ENCODE measurements at places on chromosomes 2 and 18.

DNA sequence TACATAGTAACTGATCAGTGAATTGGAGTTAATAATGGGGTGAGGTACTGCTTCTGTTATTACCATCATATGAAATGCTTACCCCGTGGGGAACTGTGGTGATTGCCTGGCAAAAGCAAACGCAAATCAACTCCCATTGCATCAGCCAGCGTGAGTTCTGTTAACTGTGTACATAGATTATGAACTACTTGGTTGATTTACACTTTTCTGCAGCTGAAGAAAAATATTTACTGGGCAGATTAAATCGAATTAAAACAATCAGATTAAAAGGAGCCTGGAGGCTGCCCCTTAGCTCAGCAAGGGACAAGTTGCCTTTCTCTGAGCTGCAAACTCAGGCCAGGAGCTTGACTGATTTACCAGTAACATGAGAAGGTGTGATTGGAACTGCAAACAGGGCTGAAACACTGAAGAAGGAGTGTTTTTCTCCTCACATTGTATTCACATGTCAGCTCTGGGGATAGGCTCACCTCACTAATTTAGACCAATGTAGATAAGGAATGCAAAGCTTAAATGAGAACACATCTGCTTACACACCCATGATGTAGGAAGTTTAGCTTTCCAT lies 220.1 kb downstream of the OSR1 start:
- DNase-seq = no peak

DNA sequence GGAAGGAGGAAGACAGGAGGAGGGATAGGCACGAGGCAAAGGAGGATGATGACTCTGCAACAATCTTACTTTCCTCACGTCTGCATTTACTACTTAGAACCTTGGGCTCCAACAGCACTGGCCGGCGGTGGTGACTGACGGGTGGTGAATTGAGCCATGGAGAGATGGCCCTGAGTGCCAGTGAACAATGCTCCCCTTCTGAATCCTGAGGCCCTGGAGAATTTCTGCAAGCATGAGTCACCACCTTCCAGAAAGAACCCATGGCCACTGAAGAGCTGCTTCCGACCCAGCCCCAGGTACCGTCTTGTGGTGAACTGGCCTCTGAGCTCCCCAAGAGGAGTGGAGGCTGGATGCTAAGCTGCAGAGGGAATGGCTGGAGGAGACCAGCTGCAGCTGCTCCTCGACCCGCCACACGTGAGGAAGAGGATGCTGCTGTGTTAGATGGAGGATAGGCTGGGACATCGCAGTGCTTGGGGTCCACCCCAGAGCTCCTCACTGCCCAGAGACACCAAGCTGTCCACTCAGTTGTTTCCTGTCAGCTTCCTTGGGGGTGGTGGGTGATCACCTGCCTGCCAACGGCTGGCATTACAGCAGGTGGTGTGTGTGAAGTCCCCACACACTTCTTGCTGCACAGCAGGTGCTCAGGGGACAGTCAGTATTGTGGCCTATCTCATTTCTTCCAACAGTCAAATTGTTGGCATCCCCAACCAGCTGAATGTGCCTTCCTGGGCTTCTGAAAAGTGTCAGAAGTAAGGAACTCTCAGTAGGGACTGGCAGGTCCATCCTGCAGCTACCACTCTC lies 186.5 kb upstream of the ID2 start:
- no peak for DNase-seq

DNA sequence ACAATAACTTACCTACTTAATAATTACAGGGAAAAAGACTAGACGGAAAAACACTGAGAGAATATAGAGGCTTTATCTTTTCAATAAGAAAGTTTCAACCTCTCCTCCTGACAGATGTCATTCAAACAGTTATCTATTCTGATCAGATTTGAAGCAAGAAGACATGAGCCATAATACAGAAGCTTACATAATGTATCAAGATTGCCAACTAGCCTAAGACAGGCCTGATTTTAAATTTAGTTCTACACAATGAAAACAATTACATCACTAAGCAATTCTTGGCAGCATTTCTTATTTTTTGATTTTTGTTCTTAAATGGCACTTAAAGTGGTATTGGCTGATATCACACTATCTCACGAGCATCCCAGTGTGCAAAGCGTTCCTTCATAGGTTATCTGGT lies 41.6 kb downstream of the GPR155 start:
- no peak for DNase-seq

GRCh38 chr2:141455211-141455826 lies 675.5 kb downstream of the LRP1B start:
- DNase-seq = no peak

GRCh38 chr2:27042159-27042661 lies 9.3 kb upstream of the AGBL5 start:
- no peak for DNase-seq

- DNase-seq = no peak
These were observed 7.6 kb downstream of the PLEKHM3 start for GRCh38 chr2:208017721-208018120.

DNA sequence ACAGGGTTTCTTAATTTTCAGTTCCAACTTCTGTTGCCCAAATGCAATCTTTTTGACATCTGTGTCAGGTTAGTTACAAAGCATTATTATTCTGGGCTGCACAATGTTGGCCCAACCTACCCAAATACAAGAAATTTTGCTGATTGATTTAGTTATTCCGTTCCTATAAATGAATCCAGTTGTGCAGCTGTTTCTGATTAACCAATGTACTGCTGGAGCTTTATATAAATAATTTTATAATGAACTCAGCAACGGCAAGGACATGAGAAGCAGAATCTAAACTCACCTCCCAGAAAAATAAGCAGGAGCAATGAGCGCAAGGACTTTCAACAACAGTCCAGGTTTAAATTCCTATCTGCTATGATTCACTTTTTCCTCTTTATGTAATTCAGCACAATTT lies 76.3 kb upstream of the WIPF1 start:
- no peak for DNase-seq

DNA sequence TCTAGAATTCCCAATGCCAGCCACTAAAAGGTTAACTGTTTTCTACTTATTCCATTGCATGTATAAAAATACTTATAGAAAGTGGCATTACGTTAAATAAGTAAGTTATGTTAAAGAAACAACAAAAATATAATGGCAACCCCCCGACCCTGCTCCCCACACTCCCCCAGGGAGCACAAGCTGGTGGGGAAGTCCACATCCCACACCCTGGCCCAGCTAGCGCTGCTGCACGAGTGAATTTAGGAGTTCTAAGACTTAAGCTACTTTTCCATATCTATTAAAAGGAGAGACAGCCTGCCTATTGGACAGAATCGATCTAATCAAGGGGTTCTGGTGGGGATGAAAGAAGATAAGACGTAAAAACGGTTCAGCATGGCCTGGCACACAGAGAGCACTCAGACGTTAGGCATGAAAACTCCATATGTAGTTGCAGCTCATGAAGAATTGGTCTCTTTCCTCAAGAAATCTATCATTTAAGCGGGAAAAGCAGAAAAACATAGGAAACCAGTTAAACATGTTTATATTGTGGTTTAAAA lies 16.6 kb downstream of the HJURP start:
- DNase-seq = no peak

DNA sequence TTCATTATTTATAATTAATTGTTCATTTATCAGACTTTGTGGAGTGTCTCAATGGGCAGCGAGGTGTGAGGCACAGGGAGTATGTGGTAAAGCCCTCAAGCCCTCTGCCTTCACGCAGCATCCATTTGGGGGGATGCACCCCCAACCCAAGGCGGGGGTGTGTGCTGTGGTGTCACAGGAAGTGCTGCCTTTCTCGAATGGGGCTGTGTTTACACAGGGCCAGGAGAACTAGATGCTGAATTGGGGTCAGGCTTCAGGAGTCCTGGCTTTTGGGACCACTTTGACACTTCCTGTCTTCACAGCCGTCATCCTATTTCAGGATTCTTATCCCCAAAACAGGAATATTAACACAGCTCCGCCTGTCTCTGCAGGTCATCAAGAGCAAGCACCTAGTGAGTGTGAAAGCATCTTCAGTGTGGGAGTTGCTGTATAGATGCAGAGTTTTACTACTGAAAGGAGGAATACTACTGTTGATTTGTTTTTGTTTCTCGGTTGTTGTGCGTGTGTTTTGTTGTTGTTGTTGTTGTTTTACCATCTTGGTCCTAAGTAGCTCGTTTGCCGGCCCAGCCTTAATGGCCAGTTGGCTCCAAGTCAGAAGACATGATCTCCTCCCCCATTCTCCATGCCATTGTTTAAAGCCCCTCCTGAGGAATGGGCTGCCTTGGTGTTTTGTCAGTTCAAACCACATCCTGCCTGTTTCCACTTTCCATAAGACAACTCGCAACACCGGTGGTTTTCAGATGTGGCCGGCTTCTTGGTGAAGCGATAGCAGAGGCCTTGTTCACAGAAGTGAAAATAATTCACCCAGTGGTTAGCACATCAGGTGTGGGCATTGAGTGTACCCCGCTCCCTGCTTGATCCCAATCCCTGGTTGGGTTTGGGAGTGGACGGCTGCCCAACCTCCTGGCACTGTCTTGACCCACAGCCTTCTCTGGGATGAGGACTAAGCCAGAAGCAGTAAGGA lies 221.3 kb downstream of the BCL2 start:
- no peak for DNase-seq

DNA sequence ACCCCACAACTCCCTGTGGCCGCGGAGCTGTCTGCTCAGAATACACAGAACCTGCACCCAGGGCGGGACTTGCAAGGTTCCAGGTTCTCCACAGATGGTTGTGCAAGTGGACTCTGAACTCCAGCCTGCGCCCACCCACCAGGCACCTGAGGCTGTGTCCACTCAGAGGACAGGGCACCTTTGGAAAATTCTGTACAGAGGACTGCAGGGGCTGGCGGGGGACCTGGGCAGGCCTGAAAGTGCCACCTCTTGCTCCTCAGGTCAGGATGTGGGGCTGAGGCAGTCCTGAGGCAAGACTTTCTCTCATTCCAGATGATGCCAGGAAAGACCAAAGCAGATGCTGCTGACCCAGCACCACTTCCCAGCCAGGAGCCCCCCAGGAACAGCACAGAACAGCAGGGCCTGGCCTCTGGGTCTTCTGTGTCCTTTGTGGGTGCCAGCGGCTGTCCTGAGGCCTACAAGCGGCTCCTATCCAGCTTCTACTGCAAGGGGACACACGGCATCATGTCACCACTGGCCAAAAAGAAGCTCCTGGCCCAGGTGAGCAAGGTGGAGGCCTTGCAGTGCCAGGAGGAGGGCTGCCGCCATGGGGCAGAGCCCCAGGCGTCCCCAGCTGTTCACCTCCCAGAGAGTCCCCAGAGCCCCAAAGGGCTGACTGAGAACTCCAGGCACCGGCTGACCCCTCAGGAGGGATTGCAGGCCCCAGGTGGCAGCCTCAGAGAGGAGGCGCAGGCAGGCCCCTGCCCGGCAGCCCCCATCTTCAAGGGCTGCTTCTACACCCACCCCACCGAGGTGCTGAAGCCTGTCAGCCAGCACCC lies 14.4 kb downstream of the ARID5A start:
- no peak for DNase-seq

GRCh38 chr2:147122944-147123343 lies 721.9 kb upstream of the ACVR2A start:
- no peak for DNase-seq

DNA sequence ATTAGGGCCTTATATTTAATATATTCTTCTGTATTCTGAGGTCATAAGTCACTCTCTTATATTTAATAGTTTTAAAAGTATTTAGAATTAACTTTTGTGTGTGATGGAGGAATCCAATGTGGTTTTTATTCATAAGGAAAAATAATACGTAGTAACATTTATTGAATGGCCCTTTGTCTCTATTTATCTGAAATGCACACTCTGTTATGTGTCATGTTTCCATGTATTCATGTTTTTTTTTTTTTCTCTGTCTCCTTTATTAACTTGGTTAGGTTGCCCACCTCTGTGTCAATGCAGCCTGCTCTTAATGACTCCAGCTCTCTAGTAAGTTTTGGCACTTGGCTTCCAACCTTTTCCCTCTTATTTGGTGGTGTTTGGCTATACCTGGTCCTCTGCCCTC lies 33.8 kb downstream of the RNF144A start:
- DNase-seq = no peak

- DNase-seq = no peak
These were observed 151.8 kb downstream of the SH3RF3 start for GRCh38 chr2:109280804-109281203.

- no peak for DNase-seq
These were observed 374.2 kb upstream of the MAP2 start for GRCh38 chr2:209049608-209050007.

- no peak for DNase-seq
These were observed 292.0 kb downstream of the PTPRM start for GRCh38 chr18:7859122-7859521.

DNA sequence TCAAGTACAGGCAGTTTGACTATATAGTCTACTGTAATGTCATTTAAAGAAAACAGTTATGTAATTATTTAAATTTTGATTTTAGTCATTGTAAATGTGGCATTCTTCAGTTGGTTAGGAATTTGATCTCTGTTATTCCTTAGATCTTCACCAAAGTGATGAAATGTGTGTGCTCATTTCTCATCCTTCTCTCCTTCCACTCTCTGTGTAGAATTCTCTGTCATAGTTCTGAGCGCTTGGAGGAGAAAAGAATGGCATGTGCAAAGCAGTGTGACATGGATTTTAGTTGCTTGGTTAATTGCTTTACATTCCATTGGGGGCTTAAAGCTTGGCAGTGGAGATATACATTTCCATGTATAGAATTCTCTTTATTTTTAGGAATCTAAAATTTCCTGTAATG lies 14.8 kb downstream of the PIK3C3 start:
- no peak for DNase-seq

DNA sequence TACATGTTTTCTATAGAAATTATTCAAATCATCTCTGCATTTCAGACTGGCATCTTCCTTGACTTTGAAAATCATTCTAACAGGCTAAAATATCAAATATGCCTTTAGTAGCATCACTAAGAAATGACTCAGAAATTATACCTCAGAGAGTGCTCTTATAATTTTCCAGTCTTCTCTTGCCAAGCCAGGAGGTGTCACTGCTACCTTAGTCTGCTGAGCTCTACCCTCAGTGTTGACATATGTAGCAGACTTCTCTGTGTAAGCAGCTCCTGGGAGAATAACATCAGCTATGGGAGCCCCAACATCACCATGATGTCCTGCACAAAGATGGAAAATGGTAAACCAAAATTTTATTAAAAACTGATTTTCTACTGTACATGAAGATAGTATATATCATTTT lies 31.6 kb downstream of the NDUFS1 start:
- no peak for DNase-seq

GRCh38 chr18:79887181-79888000 lies 64.1 kb downstream of the SLC66A2 start:
- DNase-seq = no peak

GRCh38 chr2:99471654-99472599 lies 17.9 kb downstream of the REV1 start:
- no peak for DNase-seq

Data from activated gamma-delta T cell (primary cell).